ENCODE measurements at places on chromosomes 12 and 14.

- DNase-seq: no peak
Measured at GRCh38 chr12:65638324-65638723, 186.0 kb upstream of the HMGA2 start.

DNA sequence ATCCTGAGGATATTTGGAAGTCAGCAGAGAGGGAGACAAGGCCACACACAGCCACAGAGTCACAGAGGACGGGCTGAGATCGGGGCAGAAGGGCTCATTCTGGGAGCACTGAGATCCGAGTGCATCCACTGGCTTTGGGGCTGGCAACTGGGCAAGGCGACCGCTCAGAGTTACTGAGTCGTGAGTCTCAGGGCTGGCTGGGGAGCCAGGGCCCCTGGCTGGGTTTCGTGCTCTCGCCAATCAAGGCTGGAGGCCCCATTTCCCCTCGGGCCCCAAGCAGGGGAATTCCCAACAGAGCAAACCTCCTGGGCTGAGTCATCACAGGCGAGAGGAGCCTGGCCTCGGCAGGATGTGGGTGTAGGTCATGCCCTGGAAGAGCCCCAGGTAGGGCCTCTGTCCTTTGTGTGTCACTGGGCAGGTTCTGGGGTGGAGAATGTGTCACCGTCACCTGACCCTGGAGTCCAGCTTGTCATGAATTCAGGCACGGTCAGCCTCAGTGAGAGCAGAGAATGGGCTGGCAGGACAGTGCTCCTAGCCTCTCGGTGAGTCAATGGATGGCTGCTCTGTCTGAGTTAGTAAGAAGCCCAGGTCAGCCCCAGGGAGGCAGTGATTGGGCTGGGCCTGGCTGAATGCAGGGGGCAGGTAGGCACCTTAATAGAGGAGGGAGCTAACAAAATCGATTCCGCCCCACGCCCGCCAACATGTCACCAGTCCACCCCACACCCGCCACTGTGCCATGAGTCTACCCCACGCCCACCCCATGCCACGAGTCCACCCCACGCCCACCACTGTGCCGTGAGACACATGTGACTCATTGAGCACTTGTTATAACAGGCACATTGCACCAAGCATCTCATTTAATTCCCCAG lies 16.9 kb downstream of the ASB2 start:
- no peak for DNase-seq

DNA sequence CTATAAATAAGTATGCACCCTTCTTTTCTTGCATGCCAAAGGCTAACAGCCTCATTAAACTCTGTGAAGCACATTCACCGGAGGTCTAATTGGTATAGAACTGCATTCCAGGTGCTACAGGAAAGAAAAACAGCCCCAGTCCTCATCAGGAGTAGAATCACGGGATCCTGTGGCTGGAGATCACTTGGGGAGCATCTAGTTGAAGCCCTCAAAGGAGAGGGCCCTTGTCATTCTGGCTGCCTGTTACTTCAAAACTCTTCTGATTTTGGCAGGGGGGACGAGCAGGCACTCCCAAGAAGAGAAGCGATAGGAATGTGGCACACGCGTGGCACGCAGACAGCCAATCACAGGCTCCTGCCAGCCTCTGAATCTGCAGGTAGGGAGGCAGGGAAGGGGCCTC lies 154.4 kb downstream of the TTC7B start:
- DNase-seq: no peak

DNA sequence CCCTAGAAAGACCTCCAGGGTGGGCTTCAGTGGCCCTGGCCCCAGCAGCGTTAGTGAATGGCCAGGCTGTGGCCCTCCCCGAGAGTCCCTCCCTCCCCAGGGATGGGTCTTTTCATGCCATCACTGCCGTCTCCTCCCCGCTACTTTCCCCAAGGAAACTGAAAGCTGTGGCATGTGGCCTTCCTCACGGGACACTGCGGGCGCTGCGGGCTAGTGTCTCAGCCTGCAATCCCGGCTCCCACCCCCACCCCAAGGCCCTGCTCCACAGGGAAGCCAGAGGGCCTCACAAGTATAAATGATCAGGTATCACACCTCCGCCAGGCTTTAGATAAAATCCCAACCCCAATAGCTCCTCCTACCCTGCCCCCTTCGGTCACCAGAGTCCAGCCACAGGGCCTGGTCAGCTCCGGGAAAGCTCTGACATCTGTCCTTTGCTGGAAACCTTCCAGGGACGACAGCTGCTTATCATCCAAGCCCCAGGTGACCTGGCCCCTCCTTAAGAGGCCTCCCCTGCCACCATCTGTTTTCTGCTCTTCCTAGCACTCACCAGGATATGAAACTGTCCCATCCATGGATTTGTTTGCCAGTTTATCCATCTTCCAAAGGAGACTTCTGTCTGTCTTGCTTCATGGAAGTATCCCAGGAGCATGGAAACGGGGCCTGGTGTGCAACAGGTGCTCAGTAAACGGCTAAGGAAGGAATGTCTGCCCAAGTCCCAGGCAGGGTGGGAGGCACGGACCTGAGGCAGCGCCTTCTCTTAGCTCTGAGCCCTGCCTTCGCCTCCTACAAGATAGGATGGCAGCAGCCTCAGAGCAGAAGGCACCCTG lies 31.6 kb downstream of the CCDC85C start:
- no peak for DNase-seq

DNA sequence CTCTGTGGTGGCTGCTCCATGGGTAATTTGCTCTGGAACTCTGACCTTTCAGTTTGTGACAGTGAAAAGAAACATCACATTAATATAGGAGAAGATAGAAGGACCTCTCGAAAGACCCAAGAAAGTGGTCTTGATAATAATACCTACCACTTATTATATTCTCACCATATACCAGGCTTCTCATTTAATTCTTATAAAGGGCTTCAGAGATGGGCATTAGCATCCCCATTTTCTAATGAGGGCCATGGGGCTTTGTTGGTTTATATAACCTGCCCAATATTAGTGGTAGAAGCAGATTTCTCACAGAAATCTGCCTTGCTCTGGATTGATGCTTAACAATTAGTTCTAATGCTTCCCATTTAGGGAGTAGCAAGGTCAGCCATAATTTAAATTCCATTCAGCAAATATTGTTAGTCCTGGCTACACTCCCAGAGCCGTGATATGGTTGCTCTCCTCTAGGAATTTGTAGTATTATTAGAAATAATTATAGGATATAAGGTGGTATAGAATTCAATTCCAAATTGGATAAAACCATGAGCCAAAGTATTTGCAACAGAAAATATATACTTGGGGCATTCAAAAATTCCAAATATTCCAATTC lies 7.4 kb upstream of the AMIGO2 start:
- no peak for DNase-seq

- no peak for DNase-seq
Measured at GRCh38 chr12:76611533-76611932, 52.0 kb upstream of the OSBPL8 start.

- DNase-seq: no peak
Measured at GRCh38 chr12:99035803-99036202, 390.7 kb downstream of the APAF1 start.

DNA sequence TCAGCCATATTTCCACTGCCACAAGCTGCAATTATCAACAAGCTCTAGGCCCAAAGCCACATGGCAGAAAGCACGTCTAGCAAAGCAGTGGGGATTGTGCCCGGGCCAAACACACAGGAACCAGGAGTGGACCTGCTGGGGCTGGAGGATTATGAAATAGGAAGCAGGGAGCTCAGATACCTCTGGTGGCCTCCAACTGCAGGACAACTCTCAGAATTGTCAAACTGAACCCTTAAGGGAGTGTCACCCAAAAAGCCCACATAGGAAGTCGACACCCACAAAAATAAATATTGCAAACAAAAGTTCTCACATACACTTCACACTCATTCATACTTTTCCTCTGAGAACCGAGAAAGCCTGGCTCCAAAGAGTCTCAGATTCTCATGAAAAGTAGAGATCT lies 26.1 kb downstream of the KCTD10 start:
- DNase-seq: no peak

GRCh38 chr12:101939856-101940265 lies 62.5 kb downstream of the DRAM1 start:
- DNase-seq: no peak

GRCh38 chr14:51592836-51593235 lies 58.9 kb upstream of the FRMD6 start:
- no peak for DNase-seq

- DNase-seq: no peak
Measured at GRCh38 chr12:112848972-112849371, 57.4 kb downstream of the RPH3A start.

DNA sequence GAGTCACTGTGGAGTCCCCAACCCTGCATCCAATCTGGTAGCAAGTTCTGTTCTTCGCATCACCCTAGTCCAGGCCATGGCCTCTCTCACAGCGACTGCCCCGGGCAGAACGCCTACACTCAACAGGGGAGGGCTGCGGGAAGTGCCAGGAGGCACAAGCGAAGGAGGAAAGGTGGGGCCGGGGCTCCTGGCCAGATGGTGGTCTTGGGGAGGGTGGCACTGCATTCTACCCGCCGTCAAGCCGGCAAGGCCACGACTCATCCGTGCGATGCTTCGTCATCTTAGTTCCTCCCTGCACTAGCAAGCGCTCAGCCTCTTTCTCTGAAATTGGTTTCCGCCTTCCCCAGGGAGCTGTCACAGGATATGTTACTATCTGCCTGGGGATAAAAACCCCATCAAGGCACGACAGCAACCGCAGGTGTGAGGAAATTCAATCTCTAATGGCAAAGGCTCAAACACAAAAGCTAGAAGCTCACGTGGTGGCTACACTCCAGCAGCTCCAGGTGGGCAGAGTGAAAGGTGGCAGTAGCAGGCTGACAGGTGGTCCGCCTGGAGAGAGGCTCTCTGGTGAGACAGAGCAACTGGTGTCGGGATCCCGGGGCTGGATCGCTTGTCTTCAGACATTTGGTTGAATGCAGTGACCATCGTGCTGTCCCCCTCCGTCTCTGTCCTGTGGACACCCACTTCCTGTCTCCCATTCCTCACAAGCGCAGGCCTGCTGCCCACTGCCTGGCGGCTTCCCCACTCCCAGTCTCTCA lies 34.1 kb downstream of the ACADS start:
- DNase-seq: no peak

- peak; percentile 30 for DNase-seq
Measured at GRCh38 chr12:1810201-1810930, 10.0 kb upstream of the LRTM2 start.

DNA sequence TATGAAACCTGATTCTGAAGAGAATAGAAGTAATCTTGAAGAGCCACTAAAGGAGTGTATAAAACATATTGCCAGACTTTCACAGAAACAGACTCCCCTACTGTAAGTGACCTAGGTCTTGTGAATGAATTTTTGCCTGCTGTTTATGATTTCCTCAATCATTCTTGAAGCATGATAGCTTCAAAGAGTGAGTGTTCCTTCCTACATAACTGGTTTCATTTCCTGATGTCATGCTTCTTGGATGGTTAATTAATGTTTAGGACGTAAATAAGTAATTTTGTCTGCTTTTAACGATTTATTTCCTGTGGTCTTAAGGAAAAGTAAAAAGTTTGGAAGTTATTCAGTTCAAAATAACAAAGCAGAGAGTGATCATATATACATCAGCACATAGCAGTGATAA lies 129.8 kb downstream of the PIK3C2G start:
- no peak for DNase-seq
